Cortex of kidney (tissue), 1 donor: ENCODE measurements at places on chromosomes 7 and 10.

GRCh38 chr7:1631678-1632077 lies 38.4 kb upstream of the ELFN1 start:
- DNase-seq = no peak

DNA sequence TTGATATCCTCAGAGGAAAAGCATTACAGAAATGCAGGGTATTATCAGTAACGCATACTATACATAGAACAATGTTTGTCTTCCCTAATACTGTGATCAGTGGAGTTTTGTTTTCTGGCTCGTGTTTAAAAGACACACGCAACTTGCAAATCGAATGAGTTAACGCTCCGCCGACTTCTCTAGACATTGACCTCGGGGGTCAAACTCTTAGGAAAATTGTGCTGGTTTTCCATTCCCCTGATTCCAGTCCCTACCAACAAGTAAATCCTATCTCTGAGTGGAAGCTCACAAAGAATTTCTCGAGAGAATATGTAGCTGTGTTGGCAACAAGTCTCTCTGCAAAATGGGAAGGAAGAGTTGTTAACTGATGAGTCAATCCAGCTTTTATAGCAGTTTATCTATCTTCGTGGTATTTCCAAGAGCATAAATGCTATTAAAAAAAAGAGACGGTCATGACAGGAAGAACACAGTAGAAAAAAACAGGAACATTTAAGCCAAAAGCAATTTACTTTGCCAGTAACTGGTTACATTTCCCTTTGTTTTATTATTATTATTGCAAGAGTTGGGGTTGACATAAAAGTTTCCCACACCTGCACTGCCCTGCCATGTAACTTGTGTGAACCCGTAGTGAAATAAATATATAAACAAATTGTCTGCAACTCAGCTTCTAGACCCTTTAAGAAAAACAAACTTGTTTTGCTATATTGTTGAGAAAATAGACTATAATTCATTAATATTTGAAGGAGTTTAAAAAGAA lies 144.4 kb downstream of the ARID5B start:
- no peak for DNase-seq

GRCh38 chr10:69377933-69378332 lies 38.8 kb downstream of the TACR2 start:
- no peak for DNase-seq

DNA sequence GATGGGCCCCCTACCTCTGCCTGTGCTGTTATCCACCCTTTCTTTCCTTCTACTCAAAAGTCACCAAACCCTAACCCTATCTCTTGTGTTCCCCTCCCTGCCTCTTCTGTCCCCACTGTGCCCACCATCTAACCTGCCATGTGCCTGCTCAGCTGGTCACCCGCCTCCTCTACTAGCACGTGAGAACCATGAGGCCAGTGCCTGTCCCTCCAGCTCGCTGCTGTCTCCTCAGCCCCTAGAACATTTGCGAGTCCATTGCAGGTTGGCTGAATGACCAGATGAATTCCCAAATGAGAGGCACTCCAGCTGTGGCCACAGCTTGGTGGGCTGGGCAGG lies 129.0 kb downstream of the ARHGAP22 start:
- DNase-seq = no peak

DNA sequence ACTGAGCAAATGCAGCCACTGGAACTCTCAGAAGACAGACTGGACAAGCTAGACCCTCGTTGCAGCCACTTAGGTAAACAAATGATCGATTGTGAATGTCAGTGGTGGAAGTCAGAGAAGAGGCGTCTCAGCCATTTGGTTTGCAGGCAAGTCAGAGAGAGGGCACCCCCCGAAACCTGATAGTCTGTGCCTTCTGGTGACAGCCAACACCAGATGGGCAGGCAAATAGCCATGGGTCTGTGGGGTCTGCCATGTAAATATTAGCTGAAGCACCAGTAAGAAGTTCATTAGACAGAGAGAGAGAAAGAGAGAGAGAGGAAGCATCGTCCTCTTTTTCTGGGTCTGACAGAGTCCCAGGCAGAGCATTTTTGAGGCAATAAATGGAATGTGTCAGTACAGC lies 5.4 kb downstream of the PPP1R17 start:
- no peak for DNase-seq

GRCh38 chr7:66429498-66430163 lies 199.1 kb upstream of the KCTD7 start:
- no peak for DNase-seq

GRCh38 chr7:13201628-13202027 lies 514.2 kb downstream of the ARL4A start:
- DNase-seq = no peak

DNA sequence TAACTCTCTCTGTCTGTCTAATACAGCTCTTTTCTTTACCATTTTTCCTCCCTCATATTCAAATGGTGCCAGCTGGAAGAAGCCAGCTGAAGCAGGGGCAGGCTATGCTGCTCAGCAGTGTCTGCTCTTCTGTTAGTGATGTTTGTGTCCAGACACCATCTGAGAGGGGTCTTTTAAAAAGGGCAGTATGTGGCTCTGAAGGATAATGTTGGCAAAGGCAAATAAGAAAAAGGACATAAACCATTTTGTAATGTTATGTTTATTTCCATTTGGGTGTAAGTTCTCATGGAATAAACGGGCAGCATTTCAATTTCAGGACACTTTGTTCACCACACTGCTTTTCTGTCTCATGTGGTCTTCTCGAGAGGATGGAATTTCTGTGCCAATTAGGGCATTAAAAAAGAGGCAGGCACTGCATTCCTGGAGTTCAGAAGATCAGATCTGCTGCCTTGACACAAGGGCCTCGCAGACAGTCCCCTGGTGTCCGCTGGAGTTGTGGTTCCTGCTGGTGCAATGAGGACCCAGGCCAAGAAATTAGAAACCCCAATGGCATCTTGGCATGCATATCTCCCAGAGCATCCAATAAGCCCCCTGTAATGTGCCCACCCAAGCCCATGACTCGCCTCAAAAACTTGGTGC lies 109.0 kb upstream of the ELMO1 start:
- DNase-seq = no peak
